Coronary artery (tissue), 2 donors: ENCODE measurements at places on chromosomes 6 and 20.

DNA sequence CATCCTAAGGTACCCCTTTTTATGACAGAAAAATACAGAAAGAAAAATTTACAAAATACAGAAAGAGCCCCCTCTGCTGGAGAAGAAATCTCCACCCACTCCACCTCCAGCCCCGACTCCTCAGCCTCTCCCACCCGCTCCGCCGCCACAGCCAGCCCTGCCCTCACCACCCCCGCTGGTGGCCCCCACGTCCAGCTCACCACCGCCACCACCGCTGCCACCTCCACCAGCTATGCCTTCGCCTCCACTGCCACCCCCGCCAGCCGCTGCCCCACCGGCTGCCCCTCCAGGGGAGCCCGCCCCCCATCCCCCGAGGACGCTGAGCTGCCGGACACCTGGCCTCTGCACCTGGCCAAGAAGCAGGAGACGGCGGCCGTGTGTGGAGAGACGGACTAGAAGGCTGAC is 17.7 kb downstream of the WFDC2 start:
- DNase-seq: no peak

DNA sequence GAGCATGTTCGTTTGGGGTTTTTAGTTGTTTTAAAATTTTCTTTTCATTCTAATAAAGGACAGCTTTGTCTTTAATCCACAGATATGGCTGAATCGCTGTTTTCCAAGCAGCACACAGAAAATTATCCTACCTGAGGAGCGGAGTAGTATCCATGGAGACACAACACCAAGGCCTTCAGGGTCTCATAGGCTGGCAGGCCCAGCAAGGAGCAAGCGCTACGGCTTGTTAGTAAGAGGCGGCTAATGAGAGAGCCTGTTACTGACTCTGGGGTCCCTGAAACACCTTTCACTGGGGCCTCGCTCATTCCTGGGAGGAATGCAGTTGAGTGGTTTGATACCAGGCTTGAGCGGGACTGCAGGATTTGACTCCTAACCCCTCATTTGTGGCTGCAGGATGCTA is 303.8 kb upstream of the CDH4 start:
- DNase-seq: no peak

- DNase-seq: no peak
Observed at GRCh38 chr6:15578716-15579391, 84.0 kb downstream of the DTNBP1 start.

DNA sequence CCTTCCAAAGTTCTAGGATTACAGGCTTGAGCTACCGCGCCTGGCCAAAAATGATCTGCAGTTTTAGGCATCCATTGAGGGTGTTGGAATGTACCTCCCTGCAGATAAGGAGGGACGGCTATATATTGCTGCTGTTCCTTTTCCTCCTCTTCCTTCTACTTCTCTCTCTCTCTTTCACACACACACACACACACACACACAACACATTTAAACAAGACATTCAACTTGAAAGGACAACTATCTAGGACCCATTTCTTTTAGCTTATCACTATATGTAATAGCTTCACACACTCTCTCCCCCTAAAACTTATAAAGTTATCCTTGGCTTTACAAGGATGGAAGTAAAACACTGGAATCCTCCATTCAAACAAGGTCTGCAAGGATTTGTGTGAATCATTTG is 260.6 kb downstream of the PHACTR1 start:
- no peak for DNase-seq

DNA sequence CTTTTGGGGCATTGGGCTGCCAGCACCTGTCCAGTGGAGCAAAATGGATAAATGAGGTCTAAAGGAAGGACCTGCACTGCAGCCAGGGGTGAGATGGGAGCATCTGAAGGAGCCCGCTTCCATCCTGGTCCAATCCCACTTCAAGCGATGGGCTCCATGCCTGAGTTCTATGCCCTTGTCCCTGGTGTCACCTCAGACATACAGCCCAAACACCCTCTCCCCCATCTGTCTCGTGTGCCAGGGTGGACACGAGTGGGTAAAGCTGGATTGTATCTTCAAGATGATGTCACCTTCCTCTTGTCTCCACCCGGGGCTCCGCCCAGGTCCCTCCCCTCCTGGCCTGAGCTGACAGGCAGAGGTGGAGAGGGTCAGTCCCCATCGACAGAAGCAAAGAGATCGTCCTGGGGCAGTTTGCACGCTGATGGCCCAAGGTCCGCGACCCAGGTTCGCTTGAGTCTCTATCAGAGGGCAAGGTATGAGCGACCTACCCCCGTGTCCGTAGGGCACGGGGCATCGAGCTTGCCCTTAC is 544 bp downstream of the SMIM29 start:
- no peak for DNase-seq

DNA sequence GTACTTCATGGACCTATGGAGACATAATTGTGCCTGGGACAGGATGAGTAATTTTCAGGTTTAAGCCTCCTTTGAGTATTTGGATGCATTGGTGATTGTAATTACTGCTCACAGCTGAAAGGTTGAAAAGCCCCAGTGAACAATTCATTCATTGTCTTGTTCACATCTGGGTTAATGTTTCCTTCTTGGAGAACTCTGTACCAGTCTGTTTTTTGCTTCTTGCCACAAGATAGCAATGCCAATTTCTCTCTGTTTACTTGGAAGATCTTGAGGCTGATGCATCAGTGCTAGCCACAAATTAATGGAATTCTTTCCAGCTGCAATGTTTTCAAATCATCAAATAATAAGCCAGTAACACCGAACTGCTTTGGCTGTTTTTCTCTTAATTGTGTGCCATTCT is 207.8 kb downstream of the BMP2 start:
- DNase-seq: no peak

GRCh38 chr20:1041845-1042390 is 39.8 kb upstream of the RSPO4 start:
- DNase-seq: no peak

DNA sequence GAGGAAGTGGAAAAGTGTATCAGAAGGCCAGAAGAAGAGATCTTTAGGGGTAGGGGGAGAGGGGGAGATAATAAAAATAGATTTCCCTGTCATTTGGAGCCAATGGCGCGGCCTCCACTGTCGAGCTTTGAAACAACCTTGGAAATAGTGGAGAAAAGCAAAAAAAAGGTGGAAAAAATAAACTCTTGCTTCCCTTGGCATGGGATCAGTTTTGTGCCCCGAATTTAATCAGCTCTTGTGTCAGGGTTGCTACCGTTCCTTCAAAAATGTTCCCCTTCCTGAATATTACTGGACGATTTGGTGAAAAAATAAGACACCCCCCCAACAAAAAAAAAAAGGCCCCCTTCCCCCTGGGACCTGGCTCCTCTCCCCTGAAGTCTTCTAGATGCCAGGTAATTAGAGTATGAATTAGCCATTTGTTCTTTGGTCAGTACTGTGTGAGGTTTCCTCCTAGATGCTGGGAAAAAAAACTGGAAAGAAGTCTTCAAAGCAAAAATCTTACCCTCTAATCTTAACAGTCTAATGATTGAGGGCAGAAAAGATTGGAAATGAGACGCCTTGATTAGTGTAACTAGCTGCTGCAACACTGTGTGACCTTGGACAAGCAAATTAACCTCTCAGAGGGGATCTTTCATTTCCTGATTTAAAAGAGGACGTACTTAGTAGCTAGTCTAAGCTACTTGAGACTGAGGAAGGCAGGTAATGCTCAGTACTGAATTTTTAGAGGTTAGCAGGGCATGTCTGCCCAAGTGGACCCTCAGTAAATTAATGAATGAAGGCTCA is 872 bp upstream of the RBM39 start:
- DNase-seq: no peak

GRCh38 chr6:29762051-29762450 is 38.8 kb downstream of the HLA-F start:
- no peak for DNase-seq
